ENCODE measurements at places on chromosomes 7 and 10.

GRCh38 chr10:19119191-19119590, 70.6 kb downstream of the MALRD1 start:
- DNase-seq, result no peak

DNA sequence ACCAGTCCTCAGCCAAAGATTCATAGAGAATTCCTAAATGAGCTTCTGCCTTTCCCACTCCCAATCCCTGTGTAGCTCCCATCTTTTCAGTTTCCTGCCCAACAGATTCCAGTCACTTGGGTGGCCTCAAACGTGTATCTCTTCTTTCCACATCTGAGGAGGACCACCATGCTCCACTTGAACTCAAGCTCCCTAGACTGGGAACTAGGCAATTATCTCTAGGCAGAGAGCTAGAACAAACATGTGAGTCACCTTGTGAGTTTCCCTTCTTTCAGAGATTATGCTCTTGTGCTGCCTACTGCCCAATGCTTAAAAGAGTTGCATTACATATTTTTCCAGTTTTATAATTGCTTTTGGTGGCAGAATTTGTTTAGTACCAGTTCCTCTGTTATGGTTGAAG, 178.0 kb downstream of the MDFIC start:
- DNase-seq, result no peak

DNA sequence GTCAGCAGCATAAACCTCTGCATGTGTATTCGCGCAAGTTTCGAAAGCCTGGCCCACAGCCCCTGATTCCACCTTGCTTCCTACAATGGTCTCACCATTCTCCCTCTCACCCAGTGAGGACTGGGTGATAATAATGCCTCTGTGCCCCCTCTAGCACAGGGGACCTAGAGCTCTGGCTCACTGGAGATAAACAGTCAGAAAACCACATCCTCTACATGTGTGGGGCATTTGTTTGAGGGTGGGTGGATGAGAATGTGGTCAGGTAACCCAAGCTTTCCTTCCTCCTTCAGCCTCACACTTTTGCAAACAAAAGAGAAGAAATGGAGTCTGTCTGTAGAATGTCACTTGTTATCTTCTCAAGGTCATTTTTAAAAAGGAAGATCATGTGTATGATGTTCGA, 373.5 kb downstream of the KCNMA1 start:
- DNase-seq, result no peak

GRCh38 chr7:140079121-140079536, 16.4 kb upstream of the PARP12 start:
- DNase-seq, result no peak

GRCh38 chr7:143395187-143396149, 13.2 kb downstream of the EPHA1 start:
- DNase-seq, result no peak

GRCh38 chr7:142146124-142146523, 34.6 kb downstream of the MGAM2 start:
- DNase-seq, result no peak

All from stimulated activated CD8-positive, alpha-beta memory T cell treated with anti-CD3 and anti-CD28 coated beads, Interleukin-15, amount 100 ng/mL, for 4 hours (primary cell).